Inflammatory macrophage treated with lipopolysaccharide for 4 hours (primary cell): ENCODE measurements at places on chromosomes 4 and X.

- no peak for DNase-seq
Measured at GRCh38 chrX:37608156-37608555, 36.7 kb downstream of the LANCL3 start.

DNA sequence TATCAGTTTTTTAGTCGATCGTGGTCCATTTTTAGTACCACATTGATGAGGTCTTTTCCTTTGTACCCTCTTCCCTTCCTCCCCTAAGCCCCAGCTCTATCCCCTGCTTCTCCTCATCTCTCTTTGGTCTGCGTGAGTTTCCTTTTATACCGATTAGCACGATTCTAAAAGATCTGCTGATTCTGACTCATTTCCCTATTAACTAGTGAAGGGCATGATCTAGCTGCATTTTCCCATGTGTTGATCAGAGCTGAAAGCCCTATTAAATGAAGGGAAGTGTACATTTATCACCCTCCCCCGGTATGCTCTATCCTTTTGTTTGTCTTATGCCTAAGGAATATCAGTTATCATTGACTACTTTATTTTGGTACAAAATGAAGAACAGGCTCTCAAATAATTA is 181.7 kb upstream of the NPY2R start:
- DNase-seq = no peak

DNA sequence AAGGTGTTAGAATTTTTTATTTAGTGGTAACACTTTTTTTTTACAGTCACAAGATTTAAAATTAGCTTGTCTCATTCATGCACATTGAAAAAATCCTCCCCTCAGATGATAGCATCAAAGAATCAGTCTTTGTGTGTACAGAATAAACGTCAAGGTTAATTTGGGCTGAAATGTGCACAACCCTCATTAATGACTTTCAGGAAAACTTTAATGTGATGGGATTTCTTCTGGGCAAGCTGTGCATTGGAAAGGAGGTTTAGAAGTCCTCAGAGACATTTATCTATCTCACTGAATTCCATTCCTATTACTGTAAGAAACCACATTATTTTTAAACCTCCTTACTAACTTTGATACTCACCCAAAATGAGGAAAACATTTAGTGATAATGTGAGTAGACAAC is 88.2 kb upstream of the TECRL start:
- no peak for DNase-seq

DNA sequence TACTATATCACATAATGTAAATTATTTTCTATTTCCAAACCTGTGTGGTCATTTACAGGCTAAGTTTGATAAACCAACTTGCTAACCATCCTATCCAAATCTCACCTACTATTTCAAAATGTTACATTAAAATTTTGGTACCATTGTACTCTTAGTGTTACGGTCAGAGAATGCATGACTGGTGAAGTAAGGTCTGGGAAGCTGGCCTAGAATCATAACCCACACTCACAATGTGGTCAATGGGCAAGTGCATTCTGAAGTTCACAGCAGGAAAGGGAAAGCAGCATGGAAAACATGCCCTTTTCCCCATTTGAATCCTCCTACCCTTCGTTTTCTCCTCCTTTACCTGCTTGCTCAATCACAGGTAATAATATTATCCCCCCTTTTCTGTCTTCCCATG is 54.4 kb downstream of the PPP3CA start:
- no peak for DNase-seq

GRCh38 chr4:168712316-168712890 is 215.6 kb downstream of the PALLD start:
- peak; percentile 67 for DNase-seq

DNA sequence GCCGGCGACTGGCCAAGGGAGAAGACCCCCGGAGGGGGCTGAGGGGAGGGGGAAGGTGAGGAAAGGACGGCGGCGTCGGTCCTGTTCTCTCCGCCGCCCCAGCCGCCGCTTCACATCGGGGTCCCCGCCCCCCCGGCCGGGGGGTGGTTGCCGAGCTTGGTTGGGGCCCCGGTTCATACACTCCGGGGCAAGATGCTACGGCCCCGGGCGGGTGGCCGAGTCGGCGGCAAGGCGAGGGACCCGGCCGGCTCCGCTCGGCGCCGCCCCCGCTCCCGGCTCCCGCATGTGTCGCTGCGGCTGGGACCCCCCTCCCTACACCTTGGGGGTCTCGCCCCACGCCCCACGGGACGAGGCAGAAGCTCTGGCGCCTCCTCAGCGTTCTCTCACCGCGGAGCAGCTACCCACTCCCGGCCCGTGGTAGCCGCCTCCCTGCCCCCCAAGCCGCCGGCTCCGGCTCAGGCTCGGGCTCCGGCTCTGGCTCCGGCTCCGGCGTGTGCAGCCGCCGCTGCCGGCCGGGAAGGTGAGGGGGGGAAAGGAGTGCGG is 461 bp downstream of the FBXW7 start:
- no peak for DNase-seq

DNA sequence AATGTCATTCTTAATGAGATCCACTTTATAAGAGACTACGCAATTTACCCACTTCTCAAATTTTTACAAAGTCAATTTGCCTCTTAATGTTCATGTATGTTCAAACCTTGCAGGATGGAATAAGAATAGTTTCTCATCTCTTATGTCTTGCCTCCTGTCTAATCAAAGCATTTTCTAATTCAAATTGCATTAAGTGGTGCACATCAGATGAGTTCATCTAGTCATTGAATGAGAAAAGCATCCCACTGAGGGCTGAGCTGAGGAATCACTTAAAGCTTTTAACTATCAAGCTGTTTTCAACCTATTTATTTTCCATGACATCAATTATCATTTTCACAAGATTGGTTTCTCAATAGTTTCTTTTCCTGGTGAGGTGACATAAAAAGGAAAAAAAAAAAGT is 1964.0 kb downstream of the PCDH7 start:
- no peak for DNase-seq

- DNase-seq = no peak
Measured at GRCh38 chrX:21276736-21277433, 97.3 kb upstream of the CNKSR2 start.

GRCh38 chr4:6618386-6619115 is 21.9 kb upstream of the MRFAP1 start:
- DNase-seq = no peak

DNA sequence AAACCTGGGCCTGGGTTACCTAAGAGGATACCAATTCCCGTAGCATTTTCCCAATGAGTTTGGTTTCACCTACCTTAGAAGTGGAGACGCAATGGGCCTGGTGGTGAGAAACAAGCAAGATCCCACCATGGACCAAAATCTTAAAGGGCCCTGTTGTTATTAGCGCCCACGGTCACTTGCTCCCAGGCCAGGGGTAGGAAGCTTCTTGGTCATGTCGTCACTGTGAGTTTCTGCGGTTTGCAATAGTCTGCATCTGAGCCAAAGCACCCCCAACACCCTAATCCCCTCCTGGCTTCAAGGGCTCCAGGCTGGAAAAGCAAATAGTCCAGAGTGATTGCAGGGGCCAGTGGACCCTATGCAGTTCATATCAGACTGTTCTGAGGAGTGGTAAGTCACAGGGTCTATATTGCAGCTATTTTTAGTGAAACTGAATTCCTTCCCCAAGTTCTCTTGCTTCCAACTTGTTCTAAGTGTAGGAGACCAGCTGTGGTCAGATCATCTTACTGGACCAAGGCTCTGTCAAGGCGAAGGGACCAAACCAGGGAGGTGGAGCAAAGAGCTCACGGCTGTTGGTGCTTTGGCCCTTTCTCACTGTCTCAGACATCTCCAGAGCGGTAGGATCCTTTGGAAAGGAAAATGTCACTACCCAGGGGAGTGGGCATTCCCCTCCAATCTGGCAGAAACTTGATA is 307.9 kb upstream of the F9 start:
- no peak for DNase-seq

GRCh38 chr4:109801895-109802319 is at the start of gene CFI:
TSS of gene CFI (minus strand) at chr4:109801999. CDS start at chr4:109801971, 28 bp downstream.
- peak; percentile 15 for DNase-seq

DNA sequence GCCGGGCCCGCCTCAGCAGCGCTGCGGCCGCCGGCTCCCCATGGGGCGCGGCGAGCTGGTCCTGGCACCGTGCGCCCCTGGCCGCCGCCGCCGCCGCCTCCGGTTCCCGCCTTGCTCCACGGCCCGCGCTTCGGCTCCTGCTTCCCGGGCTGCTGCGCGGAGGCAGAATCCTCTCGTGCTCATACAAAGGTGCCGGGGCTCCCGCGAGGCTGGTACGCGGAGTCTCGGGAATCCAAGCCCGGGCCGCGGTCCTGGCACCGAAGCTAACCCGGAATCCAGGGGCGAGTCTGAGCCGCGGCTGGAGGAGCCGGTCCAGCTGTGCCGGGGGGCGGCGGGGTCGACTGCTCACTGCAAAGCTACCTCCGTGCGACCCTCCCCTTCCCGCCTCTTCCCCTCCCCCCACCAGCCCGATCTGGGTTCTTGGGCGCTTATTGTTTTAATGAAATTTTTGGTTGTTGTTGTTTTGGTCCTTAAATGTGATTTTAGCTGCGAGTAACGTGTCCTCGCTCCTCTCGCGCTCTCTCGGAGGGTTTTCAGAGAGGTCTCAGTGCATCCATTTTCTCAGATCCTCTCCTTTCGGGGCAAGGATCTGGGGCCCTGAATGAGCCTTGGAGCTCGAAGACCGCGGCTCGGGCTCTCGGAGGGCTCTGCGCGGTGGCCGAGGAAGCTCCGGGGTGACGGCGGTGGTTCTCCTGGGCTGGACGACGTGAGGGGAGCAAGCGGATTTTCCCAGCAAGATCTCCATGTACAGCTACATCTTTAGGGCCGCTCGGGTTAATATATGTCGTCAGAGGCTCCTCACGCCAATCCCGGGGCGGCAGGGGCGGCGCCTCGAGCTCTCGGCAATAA is at the start of gene HAND2:
HAND2 (minus strand) TSS at position 753 of the 849 bp plus-strand sequence. CDS start 940 bp downstream, outside the sequence.
- no peak for DNase-seq

DNA sequence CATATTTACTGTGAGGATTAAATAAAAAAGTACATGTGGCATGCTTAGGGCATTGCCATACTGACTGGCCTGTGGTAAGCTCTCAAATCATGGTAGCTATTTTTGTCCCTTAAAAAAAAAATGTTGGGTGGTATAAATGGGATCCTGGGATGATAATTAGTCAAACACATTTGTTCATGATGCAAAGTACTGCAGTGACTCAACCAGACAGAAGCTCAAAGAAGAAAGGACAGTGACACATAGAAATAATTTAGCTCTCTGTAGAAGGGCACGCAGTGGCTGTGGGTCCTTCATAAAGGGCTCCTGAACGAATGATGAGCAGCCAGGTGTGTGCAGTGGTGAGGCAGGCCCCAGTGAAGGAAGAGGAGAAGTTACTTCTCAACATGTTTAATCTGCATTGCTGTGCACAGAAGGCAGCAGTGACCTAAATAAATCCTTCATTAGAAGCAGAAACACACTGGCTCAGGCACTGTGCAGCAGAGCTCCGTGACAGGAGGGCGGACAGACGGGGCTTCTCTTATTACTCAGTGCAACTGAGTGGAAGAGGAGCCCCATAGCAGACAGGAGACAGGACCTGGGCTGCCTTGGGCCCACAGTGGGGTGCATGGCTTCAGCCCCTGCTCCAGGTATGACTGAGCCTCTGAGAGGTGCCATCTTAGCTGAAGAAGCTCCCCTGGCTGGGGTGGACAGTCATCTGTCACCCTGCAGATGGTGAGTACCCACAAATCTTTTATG is 20.3 kb downstream of the HS3ST1 start:
- DNase-seq = no peak

- DNase-seq = peak; percentile 25
Measured at GRCh38 chr4:8391972-8392371, 48.6 kb downstream of the ACOX3 start.

- no peak for DNase-seq
Measured at GRCh38 chr4:148800940-148801339, 358.7 kb upstream of the NR3C2 start.

DNA sequence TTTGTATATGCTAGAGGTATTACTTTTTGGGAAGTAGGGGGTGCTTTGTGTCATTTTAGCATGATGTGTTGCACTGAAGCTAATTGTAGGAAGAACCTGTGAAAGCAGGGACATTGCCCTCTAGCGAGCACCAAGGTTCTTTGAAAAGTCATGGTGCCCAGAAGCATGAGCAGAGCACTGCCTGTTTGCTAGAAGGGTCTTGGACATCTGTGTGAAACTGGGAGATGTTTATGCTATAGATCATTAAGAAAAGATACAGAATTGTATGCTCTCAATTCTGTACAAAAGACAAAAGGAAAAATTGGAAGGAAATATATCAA is 14.7 kb downstream of the GRPR start:
- DNase-seq = no peak

DNA sequence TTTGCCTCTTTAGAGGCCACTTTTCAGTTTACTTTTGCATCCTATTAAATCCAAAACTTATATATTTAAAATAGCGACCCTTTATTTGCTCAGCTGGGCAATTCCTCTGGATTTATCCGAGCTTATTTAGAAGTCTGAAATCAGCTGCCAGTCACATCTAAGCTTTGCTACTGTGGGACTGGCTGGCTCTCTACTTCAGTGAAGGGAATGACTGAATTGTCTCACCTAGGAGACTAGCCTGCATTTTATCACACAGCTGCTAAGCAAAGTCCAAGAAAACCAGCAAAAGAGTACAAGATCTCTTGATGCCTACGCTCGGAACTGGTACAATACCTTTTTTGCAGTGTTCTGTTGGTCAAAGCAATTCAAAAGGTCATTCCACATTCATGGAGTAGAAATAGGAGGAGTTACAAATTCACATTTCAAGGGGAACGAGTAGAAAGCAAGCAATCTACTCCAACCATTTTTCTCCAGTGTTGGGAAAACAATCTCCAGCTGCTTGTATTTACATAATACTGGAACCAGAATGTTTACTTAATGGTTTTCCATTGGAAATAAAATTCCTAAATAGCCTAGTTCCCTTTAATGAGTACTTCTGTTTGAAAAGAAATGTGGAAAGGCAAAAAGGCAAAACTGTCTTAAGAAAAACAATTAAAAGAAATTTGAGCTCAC is 160.2 kb downstream of the MAGEB5 start:
- DNase-seq = no peak

DNA sequence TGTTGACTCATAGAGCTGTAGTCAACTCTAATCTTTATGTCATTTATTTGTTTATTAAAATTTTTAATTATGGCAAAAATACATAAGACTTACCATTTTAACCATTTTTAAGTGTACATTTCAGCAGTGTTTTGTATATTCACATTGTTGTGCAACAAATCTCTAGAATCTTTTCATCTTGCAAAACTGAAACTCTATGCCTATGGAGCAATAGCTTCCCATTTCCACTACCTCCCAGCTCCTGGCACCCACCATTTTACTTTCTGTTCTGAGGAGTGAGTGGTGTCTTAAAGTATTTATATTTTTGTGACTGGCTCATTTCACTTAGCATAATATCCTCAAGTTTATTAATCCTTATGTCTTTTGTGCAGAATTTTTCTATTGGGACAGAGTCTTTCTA is 181.0 kb downstream of the GPAT3 start:
- DNase-seq = peak; percentile 86

- DNase-seq = no peak
Measured at GRCh38 chrX:32480019-32480418, 731.3 kb downstream of the DMD start.

DNA sequence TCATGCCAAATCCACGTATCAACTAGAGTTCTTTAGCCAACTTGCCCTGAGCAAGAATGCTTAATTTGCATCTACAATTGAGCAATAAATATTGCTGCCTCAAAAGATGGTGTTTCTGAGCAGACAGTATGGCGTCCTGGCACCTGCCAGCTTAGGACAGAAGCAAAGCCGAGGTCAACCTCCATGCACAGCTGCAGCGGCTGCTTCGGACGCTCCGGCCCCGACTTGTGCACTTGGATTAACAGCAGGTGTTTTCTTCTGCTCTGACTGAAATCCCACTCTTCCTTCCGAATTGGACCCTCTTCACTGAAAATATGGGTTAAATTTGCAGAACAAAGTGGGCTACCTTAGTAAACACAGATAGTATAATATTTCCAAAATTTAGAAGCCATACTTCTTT is 215.2 kb upstream of the ETNPPL start:
- no peak for DNase-seq
